ENCODE measurements at places on chromosomes 1 and 21.

DNA sequence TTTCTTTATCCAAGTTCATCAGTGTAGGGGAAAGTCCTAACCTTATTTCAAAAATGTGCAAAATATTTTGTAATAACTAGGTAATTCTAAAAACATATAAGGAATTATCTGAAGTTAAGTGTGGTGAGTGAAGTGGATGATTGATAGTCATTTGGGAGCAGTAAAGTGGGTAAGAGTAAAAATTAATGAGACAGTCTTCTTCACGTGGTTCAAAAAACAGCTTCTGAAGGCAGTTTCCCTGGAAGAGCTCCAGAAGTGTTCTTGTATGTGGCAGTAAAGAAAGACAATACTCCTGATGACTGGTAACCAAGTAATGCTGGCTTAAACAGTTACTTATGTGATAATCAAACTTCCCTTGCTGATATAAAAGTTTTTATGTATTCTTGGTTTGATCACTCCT lies 50.3 kb downstream of the LEPR start:
- DNase-seq = no peak

- no peak for DNase-seq
Measured at GRCh38 chr1:203200916-203201315, 14.4 kb upstream of the CHI3L1 start.

DNA sequence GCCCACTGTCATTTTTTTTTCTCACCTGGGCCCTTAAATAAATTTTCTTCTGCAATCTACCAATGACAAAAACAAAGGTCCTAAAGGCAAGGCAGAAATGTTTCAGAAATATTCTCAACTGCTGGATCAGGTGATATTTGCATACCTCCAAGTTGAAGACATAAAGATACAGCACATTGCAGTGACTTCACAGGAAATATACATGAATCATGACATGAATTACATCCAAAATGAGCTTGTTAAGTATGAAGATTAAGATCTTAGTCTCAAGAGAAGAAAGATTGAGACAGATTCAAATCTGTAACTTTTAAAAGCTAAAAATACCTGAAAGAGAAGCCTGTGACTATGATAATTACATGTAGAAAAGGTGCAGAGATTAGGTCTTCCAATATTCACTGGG lies 207.8 kb downstream of the SIPA1L2 start:
- DNase-seq = no peak

DNA sequence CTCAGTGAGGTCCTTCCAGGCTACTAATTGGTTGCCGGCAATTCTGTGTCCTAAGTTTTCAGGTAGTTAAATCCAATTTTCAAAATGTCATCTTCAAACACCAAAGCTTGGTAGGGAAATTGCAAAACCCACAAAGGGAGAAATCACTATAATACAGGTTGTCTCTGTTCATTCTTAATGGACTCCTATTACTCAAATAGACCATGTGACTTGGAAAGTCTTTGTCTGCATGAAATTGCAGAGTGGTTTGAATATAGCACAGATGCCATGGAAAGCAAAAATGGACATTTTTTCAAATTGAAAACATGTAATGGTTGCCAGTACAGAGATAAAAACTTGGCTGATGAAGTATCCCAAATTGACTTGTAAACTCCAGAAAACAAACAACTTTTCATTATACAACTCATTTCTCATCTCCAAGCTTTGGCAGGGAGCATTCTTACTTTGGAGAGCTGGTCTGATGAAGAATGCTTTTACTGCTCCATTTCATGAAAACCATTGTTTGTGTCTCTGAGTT lies 169.5 kb upstream of the PKN2 start:
- DNase-seq = no peak

DNA sequence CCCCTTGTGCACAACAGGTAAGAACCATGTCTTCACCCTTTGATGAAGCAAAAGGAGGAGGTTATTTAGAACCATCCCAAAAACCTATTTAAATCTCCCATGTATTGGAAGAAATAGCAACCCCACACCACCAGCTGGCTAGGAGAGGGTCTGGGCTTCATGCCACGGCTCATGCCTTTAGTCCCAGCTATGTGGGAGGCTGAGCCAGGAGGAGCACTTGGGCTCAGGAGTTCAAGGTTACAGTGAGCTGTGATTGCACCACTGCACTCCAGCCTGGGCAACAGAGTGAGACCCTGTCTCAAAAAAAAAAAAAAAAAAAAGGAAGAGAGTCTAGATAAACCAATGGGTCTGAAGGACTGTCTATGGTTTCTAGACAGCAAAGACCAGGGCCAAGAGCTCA lies 197.9 kb upstream of the COA6 start:
- DNase-seq = peak; percentile 4

DNA sequence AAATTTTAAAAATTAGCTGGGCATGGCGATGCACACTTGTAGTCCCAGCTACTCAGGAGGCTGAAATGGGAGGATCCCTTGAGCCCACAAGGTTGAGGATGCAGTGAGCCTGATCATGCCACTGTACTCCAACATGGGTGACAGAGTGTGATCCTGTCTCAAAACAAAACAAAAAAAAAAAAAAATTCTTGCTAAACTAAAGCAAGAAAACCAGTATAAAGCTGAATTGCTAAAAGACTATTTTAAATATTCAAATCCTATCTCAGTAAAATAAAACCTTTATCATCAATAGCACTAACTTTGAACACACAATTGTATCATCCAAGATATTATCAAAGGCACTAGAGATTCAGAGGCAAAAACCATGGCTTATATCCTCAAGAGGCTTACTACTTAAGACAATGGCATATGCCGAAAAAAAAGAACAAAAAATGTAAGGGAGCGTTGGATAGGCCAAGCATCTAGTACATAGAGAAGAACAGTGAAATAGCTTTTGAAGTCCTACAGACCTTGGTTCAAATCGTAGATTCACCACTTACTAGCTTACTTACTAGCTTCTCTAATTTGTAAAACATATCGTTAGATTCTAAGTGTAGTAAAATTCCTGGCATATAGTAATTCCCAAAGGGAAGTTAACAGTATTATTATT lies 3.6 kb downstream of the EPS15 start:
- DNase-seq = no peak

DNA sequence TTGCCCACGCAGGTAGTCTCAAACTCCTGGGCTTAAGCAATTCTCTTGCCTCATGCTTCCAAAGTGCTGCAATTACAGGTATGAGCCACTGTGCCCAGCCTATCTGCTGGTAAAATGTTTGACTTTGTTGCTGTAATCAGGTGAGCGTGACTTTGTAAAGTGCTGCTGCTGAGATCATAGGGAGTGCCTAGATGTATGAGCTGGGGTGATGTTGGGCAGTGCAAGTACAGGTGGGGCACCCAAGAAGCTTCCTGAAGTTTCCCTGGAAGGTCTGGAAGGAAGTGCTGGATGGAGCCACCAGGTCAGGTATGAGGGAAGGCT lies 43.1 kb downstream of the KIF21B start:
- DNase-seq = no peak

DNA sequence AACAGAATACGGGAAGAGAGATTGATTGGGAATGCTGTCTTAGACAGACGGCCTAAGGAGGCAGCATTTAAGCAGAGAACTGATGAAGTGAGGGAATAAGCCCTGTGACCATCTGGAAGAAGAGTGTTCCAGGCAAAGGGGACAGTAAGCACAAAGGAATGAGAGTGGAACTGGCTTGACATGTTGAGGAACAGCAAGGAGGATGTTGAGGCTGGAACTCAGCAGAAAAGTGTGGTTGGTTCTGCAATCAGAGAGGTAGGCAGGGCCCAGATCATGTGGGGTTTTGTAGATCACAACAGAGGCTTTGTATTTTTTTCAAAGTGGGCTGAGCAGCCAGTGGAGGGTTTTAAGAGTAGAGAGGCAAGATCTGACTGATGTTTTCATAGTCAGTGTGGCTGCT lies 157.4 kb downstream of the DNM3 start:
- no peak for DNase-seq

DNA sequence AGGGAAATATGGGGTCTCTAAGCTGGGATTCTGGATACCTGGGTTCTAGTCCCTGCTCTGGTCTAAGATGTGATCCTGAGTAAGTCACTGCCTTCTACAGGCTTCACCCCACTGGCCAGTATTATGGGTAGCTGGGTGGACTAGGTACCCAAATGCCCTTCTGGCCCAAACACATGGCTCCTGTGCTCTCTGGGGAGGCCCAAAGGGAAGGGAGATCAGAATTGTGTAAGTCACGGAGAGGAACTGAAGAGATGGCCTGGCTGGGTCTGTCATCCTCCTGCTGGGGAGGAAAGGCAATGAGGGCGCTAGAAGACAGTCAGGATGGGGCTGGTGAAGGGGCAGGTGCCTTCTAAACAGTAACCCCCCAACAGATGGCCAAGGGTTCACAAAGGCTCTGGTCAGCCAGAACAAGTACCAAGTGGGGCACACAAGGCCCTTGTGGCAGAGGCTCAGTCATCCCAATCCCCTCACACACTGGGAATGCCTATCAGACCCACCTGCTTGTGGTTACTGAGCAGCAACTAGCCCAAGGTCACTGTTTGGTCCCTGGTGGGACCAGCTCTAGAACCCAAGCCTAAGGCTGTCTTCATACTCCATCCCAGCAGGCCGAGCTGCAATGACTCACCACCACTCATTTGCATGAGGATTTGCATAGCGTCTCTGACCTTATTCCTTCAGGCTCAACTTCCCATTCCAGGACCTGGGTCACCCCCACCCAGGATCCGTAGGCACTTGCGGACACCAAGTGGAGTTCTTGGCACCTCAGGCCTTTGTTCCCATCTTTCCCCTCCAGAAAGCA lies 9.2 kb downstream of the MEF2D start:
- no peak for DNase-seq

- DNase-seq = peak; percentile 21
Measured at GRCh38 chr1:108570128-108570527, 10.2 kb downstream of the EEIG2 start.

- DNase-seq = no peak
Measured at GRCh38 chr1:223144914-223145313, 1.9 kb upstream of the TLR5 start.

DNA sequence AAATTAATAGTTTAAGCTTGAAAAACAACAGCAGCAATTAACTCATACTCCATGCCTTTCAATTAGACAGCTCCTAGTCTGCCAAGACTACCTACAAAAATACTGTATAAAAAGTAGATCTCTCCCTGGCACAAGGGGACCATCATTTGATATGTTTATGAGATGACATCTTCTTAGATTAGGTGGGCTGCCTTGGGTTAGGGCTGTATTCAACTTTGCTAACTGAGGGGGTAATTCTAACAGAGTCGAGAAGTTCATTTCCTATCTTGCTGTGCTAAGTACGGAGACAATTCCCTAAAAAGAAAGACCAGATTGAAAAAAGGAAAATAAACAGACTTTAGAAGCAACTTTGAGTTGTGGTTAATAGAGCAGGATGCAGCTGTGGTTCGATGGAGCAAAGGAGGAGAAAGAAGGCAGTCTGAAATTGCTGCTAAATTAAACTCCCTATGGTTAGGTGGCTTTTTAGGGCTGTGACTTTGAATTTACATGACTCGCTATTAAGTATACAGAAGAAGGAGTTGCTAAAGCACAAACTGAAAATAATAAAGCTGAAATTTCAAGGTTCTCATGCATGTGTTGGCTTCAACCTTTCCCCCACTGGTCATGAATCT lies 75.4 kb downstream of the CDC7 start:
- no peak for DNase-seq

DNA sequence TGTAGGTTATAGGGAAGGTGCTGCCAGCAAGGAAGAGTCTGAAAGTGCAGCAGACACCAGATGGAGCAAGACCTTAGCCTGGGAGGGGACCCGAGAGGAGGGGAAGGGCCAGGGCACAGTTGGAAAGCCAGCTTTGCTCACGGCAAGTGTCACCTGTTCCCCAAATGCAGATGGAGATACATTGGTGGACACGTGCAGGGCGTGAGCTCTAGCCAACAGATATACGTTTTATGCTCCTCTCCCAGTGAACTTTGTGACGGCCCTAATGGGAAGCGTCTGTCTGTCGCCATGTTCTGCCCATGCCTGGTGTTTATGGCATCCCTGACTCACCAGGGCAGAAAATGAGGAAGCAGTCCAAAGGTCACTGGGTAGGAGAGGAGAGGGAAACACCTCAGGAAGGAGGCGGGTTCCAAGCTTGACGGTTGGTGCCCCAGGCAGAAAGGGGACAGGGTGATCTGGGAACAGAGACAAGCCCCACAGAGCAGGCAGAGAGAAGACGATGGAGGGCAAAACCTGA lies 7.6 kb downstream of the GPA33 start:
- no peak for DNase-seq

DNA sequence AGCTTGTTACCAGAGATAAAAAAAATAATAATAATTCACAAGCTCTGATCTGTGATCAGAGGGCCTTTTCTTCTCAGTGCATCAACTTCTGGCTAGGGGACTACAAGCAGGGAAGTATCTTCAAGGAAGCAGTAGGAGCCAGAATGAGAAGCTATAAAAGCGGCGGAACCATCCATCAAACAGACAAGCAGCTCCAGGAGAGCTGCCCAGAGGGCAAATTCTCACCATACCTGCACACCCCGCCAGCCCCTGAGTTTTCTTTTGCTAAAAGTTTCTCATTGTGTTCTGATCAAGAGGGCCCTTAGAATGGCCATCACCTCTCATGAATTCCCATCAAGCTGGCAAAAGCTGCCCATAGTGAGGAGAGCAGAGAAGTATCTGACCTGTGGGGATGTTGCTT lies 99.4 kb downstream of the SMYD2 start:
- DNase-seq = no peak

DNA sequence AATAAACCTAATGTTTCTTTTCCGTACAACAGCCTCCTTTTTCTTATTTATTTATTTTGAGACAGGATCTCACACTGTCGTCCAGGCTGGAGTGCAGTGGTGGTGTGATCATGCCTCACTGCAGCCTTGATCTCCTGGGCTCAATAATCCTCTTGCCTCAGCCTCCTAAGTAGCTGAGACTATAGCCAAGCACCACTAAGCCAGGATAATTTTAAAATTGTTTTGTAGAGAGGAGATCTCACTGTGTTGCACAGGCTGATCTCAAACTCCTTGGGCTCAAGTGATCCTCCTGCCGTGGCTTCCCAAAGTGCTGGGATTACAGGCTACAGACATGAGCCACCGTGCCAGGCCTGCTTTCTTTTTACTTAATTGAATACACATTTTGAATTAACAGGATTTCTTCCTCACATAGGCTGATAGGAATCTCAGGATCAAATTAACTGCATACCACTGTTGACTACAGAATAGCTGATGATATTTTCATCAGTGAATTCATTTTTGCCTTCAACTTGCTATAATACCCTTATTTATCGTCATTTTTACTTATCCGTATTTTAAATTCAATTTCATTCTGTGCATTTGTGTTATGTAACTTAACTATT lies 2010.5 kb downstream of the NCAM2 start:
- DNase-seq = no peak
